ENCODE measurements at places on chromosomes 4 and X.

DNA sequence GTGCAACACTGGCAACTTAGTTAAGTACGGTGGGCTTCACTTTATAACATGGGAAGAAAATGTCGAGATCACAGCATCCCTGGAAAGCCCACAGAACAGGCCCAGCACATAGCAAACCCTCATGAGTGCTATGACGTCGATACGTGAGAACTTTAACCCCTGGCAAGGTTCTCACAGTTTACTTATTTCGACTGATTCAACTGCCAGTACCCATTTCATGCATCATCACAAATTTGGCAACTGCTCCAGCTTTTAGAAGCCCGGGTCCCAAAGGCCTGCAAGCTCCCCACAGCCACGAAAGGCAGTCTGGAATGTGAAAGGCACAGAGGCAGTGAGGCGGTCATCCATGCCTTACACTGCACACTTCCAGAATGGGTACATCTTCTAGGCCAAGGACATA, 41.2 kb downstream of the RELL1 start:
- DNase-seq: no peak

DNA sequence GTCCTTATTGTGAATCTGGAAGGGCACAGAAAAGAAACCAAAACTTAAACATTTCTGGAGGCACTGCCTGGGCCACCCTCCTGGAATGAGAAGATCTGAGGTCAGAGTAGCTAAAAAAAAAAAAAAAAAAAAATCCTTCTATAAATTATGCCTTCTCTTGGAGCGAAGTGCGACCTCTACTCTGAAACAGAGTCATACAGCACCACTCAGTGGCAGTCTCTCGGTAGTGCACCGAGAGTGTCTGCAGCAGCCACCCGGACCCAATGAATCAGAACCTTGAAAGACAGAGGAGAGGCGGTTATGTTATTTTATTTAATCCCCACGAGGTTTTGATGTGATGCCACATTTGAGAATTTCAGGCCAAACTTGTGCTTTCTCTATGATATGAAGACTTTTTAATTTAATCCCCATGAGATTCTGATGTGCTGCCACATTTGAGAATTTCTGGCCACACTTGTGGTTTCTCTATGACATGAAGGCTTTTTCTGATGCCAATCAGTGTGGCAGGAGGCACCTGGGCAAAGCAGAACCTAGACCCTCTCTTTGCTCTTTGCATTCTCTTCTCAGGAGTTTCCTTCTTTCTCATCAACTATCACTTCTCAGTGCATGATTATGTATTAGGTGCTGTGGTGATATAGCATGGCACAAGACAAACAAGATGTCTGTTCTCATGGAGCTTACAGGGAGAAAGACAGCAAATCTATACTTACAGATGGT, 5.6 kb upstream of the CT47C1 start:
- DNase-seq: peak; percentile 1

GRCh38 chr4:141771889-141772830, 135.8 kb downstream of the IL15 start:
- no peak for DNase-seq

- peak; percentile 84 for DNase-seq
These were observed 3.7 kb downstream of the PPP1R3F start for GRCh38 chrX:49273181-49273727.

GRCh38 chr4:24912252-24913118, at the start of gene CCDC149:
TSS of gene CCDC149 (minus strand) at chr4:24913042. CDS start at chr4:24912864, 178 bp downstream.
- DNase-seq: no peak

DNA sequence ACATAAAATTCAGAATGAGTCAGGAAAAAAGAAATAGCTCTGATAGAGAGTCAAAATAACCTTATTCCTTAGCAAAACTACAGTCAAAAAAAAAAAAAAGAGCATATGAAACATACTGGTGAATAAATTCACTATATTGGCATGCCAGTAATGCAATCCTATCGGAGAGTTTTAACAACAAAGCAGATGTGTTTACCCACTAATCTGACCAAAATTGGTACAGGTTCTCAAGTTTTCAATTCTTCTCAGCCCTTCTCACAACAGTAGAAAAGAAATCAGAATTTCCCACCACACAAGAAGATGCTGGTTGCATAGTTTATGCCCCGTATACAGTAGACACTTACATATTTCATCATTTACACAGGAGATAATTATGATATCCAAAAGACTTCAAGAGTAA, 59.4 kb downstream of the LCORL start:
- no peak for DNase-seq

DNA sequence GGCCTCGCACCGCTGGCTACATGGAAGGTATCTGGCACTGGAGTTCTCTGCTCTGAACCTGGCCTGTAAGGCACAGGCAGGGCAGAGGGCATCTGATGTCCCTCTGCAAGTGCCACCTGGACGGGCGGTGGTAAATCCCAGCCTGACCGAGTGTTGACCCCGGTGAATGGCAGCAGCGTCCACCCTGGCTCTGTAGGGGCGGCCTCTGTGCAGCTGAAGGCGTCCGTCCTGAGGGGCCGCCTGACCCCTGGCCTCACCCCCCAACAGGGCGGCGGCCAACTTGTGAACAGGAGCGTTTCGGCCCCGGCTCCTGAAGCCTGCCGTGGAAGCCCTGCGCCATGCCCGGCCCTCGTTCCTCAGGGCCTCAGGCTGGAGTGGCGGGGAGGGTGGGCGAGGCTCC, 51.4 kb downstream of the CPZ start:
- DNase-seq: no peak

DNA sequence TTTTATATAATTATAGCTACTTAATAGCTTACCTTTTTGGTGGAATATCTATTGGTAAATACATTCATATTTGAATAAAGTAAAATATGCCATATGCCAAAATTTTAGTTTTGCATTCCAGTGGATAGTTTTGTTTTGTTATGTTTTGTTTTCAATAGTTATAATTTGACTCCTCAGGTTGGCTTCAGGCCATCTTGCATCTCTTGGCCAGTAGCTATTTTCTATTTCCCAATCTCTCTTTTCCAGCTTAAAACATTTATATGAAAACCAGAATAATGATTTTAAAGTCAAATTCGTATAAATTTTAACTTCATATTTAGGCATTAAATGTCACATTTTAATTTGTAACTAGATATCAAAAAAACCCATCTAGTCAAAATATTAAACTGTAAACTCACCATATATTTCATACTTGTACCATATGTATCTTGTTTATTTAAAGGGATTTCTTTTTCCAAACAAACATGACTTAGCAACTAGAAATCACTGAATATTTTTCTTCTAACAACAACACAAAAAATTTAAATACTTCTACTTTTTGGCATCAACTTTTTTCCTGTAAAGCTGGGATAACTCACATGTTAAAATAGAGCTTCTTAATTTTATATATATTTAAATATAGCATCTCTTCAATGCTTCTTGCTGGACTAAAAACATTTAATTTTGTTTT, 1209.6 kb downstream of the PCDH7 start:
- no peak for DNase-seq

DNA sequence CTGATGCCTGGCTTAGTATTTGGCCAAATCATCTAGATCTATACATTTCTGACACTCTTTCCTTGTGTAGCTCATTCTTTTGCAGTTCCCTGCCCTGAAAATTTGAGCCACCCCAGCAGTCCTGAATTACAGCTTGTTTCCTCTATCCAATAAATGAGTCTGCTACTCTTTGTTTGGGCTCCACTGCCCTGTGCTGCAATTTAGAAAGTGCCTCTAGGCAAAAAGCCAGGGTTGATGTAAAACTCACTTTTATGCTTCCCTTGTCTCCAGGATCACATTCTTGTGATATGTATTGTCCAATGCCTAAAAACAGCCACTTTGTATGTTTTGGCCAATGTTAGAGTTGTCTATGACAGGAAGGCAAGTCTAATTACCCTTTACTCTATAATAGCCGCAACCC, 101.7 kb upstream of the MAP3K15 start:
- no peak for DNase-seq

All from CD4-positive, alpha-beta T cell treated with Interleukin-15 for 4 hours (primary cell).